ENCODE measurements at places on chromosomes 6 and 20.

GRCh38 chr6:111356551-111356950 is 126.5 kb downstream of the REV3L start:
- no peak for DNase-seq

- no peak for DNase-seq
These were observed 1097.1 kb downstream of the KIF16B start for GRCh38 chr20:15476186-15476585.

- DNase-seq, result no peak
These were observed 30.0 kb upstream of the TMEM14A start for GRCh38 chr6:52640916-52641315.

GRCh38 chr6:30981942-30982772 is 1.4 kb upstream of the MUC21 start:
- DNase-seq, result no peak

GRCh38 chr20:31770243-31770642 is 31.2 kb downstream of the TPX2 start:
- DNase-seq, result no peak

DNA sequence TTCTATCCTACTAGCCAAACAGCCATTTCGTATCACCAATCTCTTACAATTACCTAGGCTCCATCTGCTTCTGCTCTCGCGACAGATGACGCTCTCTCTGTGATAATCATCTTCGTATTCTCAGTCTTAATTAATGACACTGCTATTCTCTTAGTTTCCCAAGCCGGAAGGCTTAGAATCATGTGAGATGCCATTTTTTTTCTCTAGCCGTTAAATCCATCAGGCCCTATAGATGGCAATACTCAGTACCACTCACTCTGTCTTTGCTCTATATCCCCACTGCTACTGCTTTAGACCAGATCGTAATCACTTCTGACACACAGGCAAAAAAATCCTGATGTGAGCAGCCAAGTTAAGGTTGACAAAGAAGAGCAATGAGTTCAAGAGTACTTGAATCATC is 2.1 kb upstream of the THEMIS start:
- no peak for DNase-seq

- no peak for DNase-seq
These were observed 43.5 kb upstream of the APCDD1L start for GRCh38 chr20:58558486-58559367.

DNA sequence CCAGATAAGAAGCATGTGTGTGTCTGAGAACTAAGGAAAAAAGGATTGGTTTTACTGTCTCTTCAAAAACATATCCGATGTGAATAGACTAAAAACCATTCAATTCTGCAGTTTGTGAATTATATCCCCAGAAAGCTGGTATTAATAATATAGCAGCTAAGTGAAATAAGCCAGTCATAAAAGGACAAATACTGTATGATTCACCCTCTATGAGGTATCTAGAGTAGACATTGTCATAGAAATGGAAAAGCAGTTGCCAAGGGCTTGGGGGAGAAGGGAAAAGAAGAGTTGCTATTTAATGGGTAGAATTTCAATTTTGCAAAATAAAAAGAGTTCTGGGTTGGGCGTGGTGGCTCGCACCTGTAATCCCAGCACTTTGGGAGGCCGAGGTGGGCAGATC is 137.5 kb downstream of the ATXN1 start:
- DNase-seq, result no peak

DNA sequence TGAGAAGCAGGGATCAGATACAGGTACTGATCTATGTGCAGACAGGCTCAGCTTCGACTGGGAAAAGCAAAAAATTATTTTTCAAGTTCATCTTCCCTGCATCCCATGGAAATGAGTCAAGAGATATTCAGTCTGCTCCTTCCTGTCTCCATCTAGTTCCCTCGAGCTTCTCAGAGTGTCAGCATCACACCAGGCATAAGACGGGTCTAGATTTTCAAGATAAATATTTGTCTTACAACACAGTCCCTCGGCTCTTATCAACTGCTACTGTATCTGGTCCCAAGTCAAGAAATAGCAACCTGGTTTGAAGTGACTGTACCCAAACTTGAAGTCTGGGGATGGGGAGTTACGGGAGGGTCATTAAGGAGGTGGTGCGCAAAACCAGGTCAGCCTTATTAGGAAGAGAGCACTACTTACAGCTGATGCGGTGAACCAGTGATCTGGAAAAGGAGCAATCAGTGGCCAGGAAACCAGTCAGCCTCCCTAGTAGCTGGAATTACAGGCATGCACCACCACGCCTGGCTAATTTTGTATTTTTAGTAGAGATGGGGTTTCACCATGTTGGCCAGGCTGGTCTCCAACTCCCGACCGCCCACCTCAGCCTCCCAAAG is 29.7 kb downstream of the ZMYND8 start:
- DNase-seq, result no peak

DNA sequence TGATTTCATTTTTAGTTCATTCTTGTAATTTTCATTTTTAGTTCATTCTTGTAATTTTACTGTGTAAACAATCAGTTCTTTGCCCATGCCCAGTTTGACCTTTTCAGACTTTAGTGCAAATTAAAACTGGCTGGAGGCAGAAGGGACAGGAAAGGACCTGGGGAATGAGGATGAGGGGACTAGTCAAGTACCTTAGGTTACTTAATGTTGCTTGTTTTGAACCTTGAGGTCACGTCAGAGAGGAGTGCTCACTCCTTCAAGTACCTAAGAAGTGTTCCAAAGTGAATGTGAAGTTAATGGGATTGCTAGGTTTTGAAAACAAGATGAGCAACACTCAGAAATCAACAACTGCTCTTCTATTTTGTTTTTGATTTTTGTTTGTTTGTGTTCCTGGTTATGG is 82.5 kb downstream of the FOXO3 start:
- no peak for DNase-seq
